ENCODE measurements at places on chromosomes 6 and 20.

DNA sequence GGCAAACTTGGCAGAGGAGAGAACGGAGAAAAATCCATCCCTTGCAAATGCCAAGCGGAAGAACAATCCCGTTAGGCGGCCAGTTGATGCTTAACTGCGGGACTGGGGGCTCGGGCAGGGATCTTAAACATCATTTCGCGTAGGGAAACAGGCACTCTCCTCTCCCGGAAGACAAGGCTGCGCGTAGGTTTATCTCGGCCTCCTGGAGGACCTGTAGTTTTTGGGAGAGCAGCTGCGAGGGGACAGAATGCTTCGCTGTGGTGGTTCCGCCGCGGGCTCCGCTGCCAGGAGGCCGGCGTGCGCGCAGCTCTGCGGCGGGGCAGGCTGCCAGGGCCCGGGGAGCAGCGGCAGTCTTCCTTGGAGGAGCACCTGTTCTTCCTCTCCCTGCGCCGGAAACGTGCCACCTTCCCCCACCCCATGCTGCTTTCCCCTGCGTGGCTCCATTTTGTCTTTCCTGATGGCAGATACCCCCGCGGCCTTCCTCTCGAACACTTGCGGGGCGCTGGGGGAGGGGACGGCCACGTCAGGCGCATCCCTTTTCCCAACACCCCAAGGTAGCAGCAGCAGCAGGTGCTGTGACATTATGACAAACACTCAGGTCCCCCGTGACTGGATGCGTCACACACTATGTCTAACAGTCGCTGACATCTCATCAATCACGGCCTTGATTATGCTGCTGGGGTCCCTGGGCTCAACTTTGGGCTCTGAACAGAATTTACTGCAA lies 230.7 kb upstream of the BTBD3 start:
- no peak for DNase-seq

- DNase-seq: no peak
Observed at GRCh38 chr6:166778046-166778445, 151.0 kb upstream of the RPS6KA2 start.

DNA sequence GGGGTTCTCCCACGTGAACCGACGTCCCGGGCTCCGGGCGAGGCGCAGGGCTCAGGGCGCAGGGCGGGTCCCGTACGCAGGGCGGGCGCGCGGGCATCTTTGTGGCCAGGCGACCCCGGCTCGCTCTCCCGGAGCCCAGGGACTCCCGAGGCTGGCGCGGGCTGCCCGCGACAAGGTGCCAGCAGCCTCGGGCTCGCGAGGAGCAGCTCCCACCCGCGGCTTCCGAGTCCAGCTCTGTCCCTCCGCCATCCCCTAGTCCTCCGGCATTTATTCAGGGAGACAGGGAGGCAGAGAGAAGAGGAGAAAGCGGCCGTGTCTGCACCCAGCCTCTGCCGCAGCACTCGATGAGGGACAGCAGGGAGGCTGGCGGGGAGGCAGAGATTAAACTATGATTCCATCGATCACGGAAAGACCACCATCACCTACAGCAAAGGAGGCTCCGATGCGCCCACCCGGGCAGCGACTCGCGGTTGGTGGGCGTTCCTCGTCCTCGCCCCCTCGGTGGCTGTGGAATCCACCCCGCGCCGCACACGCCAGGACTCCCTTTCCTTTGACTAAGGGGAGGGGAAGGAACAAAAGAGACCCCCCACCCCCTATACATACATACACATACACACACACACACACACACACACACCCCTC lies 1.1 kb downstream of the RGS17 start:
- DNase-seq: no peak

GRCh38 chr6:144283646-144284477 lies 1.3 kb upstream of the UTRN start:
- no peak for DNase-seq

GRCh38 chr6:17178754-17179529 lies 77.1 kb downstream of the STMND1 start:
- DNase-seq: no peak

GRCh38 chr20:51562027-51562331 lies 19.5 kb upstream of the NFATC2 start:
- no peak for DNase-seq

GRCh38 chr6:167317172-167317571 lies 7.7 kb upstream of the TTLL2 start:
- no peak for DNase-seq

DNA sequence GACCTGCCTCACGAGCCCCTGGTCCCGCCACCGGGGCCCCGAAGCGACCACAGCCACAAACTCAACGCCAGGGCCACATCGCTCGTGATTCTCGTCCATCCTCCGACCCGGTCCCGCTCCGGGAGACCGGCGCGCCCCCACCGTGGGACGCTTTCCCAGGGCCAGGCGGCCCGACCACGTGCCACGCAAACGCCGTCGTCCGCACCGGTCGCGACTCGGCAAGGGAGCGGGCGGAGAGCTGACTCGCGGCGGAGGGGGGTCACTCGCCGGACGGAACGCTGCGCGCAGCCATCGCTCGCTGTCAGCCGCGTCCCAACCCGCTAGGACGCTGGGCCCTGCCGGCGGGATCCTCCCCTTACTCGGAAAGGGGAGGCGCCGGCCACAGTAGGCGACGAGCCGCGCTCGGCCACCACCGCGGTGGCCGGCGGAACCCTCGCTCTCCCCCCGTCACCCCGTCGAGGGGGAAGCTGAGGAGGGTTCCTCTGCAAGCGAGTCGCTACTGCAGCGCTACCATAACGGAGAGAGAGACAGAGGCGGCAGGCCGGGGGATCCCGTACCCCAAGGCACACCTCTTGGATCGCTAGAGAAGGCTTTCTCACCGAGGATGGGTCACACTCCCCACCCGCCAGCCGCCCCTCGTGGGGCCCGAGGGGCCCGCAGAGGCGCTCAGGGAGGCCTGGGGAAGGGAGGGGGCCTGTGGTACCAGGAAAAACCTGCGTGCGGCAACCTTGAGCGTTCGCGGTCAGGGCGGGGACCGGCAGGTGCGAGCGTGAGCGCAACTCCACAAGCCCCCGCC lies 511.8 kb upstream of the ZNF337 start:
- no peak for DNase-seq

- DNase-seq: no peak
Observed at GRCh38 chr20:6501061-6501460, 266.4 kb upstream of the BMP2 start.

GRCh38 chr6:5425267-5425666 lies 164.0 kb downstream of the FARS2 start:
- no peak for DNase-seq

Data from stimulated activated CD8-positive, alpha-beta memory T cell treated with anti-CD3 and anti-CD28 coated beads, Interleukin-4, amount 100 ng/mL, for 1 hour (primary cell).